ENCODE measurements at places on chromosomes 2 and 18. TPM values are rescaled to one million over a fixed set of nuclear protein-coding genes. Genes with fewer than 3 reads are reported as not detected.

The C2orf92 gene
- 1.2 TPM for total RNA-seq

The ASPRV1 gene
- total RNA-seq, result 0.78 TPM

The ANKRD30B gene
- not detected for total RNA-seq

The IL36A gene
- total RNA-seq, result not detected

The CCDC148 gene
- total RNA-seq, result 1.0 TPM

The PJVK gene
- 1.0 TPM for total RNA-seq

DNA sequence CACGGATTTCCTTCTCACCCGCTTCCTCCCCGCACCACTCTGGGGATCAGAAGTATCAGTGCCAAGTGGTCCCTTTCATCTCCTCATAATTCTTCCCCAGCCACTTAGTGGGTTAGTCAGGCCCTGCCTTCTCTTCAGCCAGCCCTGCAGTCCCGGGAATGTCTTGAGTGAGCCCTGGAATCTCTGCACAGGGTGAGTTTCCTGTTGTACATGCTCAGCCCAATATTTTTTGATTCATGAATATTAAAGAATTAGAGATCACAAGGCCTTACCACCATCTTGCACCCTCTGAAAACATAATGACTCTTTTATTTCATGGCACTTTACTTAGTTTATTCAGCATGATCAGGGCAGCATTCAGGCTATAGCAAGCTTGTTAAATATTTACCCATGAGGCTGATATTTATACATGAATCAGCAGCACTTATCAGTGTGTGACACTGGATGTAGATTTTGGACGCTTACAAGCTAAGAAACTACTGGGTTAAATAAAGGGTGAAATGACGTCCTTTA lies 159.4 kb upstream of the FOSL2 start:
- DNase-seq, result no peak

DNA sequence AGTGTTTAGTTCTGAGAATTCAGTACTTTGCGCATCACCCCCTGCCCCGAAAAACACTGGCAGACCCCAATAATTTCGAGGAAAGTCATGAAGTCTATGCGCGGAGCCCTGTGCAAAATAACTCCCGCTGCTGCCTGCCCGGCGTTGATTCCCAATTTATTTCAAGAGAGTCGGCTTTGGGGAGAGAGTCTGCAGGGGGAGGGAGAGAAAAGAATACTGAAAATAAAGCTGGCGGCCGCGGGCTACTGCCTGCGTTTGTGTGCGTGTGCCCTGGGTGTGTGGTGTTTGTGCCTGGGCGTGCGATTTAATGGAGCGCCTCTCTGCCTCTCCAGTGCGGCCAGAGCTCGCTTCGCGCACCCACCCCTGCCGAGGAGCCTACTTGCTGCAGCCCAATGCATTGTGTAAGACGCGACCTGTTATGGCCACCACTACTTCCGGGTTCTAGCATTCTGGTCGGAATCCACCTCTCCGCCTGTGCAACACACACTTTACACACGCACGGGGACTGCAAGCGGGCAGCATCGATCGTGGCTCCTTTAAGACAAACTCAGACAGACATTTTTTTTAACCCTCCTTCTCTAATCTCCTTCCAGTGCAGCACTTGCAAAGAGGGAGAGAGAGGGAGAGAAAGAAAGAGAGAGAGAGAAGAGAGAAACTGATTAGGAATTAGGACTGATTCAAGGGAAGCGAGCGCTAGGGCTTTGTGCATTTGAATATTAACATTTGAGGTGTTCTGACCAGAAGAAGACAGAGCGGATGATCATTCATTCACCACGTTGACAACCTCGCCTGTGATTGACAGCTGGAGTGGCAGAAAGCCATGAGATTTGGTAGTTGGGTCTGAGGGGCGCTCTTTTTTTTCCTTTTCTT lies at the start of gene MEIS1:
TSS of gene MEIS1 (plus strand) at position 447 of the 870 bp plus-strand sequence. CDS start 732 bp downstream, outside the sequence.
- DNase-seq, result peak; percentile 94

GRCh38 chr2:45119855-45120254 lies 110.6 kb upstream of the SIX2 start:
- DNase-seq, result no peak

DNA sequence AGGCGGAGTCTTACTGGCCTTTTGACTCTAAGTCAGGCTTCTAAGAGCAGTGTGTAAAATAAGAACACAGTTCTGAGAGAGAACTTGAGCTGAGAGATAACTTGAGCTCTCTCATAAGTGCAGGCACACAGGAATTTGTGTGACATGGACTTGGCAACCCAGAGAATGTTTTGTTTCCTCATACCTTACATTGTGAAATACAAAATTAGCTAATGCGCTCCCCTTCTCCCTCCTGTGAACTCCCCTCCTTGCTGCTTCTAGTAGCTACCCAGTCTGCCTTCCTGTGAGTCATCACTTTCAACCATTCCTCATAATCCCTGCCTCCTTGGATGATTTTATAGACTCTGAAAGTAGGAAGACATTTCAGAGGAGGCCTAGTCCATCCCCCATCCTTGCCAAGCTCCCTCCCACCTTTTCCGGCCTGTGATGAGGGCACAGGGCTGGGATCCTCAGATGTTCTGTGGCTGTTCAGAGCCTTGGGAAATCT lies 22.6 kb downstream of the FER1L5 start:
- DNase-seq, result no peak

DNA sequence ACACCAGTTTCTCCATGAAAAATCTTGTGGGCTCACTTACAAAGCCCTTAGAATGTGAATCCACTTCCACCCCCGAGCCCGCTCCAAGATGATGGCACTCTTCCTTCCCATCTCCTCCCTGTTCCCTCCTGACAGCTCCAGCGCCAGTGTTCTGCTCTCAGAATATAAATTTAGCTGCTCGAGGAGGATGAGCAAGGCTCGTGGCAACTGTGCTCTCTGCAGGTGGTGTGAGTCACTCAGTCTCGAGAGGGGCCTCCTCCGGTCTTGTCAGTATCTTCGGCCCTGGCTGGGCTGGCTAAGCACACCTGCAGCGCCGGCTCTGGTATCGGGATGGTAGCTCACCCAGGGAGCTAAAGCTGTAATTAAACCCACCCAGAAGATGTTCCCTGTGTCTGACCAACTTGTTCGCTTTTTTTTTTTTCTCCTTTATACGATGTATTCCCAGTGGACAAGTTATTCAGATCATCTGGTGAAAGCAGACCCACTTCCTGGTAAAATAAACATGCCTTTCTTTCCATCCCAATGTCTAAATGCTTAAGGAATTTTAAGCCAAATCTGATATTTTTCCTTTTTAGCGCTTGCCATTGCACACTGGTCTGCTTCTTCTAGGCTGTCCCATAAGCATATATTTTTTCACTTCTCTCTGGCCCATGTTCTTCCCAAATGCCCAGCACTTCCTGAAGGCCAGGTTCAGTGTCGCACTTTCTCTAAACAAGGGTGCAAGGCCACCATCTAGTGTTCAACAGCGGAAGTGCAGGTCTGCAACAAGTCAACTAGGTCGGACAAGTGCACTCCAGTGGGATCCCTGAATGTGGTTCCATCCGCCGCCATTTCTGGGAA lies 31.4 kb upstream of the YPEL5 start:
- peak; percentile 84 for DNase-seq

- DNase-seq, result no peak
Measured at GRCh38 chr2:10764096-10764785, 42.8 kb downstream of the ATP6V1C2 start.

- no peak for DNase-seq
Measured at GRCh38 chr2:177711483-177712265, 319.1 kb downstream of the AGPS start.

DNA sequence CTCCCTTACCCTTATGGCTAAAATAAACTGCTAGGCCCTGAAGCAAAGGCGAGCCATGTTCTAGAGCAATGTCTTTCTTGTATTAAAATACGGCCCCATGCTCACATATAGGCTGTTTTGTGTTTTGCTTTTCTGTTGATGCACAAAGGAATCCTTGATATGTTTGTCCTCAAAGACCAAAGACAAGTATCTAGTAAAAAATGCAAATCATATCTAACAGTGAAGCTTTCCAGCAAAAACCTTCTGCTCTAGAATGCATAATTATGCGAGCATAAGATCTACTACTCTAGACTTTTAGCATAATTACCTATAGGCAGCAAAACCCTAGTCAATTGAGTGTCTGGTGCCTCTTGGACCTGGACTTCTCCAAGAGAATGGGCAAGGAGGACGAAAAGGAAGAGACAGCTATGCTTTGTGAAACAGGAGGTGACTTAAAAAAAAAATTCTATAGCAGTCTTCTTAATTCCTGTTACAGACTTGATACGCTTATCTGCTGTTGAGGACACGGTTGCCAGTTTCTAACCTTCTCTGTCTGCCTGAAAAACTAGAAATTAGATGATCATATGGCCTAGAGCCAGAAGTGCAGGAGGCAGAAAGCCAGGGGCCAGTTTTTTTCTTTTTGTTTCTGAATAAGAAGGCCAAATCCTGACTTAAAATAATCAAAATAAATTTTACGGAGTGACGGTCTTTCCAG lies 1.5 kb upstream of the AMMECR1L start:
- DNase-seq, result no peak

- DNase-seq, result no peak
Measured at GRCh38 chr2:197613509-197613987, 61.8 kb downstream of the RFTN2 start.

- DNase-seq, result peak; percentile 44
Measured at GRCh38 chr2:150644298-150645067, 157.0 kb upstream of the RND3 start.

DNA sequence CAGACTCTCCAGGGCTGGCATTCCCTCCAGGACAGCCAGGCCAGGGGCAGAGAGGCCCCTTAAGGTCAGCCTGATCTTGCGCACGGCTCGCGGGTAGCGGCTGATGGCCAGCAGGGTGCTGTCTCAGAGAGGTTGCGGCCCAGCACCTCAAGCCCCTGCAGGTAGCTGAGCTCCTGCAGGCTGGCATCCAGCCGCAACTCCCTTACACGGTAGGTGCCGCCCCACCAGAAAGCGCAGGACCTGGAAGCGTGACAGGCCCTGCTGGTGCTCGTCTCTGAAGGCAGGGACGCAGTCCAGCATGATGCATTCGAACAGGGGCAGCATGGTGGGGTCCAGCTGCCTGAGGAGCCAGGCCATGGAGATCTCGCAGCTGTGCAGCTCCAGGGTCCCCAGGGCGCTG lies 38.9 kb downstream of the C1D start:
- no peak for DNase-seq

- DNase-seq, result no peak
Measured at GRCh38 chr2:177281400-177282180, 17.1 kb upstream of the NFE2L2 start.

GRCh38 chr18:57970356-57971095 lies 73.5 kb upstream of the NEDD4L start:
- DNase-seq, result no peak

DNA sequence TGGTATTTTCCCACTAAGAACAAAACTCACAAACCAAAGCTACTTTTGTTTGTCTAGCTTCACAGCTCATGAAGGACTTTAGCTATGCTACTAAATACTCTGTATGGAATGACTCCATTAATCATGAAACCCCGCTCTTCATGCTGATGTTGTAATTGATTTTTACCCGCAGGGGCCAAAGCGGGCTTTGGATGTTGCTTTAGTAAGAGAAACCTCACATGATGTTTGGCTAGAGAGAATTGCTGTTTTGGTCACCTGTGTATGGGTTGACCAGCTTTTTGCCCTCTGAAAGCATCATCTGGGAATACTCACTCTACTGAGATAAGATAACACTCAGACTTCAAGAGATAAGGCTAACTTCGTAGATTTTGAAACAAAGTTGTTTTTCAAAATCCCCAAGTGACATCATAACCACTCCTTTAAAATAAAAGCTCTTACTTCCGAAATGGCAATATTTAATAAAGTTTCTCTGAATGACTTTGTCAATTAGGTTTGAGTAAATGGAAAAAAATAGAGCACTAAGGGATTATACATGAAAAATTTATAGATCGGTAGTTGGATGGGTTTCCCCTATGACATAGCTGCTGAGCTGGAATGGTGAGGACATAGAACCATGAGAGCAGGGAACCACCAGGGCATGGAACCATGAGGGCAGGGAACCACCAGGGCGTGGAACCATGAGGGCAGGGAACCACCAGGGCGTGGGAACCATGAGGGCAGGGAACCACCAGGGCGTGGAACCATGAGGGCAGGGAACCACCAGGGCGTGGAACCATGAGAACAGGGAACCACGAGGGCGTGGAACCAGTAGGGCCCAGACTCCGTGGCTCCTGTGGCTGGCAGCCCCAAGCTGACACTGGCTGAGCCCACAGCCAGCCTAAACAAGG lies 31.9 kb downstream of the ACKR3 start:
- no peak for DNase-seq

GRCh38 chr2:118987886-118988285 lies 45.9 kb downstream of the MARCO start:
- DNase-seq, result no peak

DNA sequence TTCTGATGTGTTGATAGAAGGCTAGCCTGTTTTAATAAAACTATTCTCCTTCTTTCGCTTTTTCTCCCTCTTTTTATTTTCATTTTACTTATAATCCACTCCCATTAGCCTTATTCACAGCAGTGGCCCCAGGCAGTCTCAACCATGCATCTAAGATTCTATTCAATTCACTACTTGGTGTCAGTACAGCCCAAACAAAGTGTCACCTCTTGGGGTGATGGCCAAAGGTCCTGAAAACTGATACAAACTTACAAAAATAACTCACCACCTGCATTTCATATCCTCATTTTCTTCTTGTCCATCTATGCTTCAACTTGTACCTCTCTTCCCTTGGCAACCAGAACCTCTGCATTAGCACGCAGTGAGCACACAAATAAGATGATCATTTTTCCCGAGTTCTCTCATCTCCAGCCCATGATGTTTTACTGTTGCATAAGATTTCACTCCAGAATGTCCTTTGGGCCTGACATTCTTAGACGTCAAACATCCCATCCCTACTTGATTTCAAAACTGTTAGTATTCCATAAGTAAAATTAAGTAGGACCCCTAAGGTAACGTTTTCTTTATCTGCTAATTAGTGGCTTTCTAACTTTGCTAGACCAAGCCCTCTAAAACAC lies 559.3 kb upstream of the TNP1 start:
- DNase-seq, result no peak

DNA sequence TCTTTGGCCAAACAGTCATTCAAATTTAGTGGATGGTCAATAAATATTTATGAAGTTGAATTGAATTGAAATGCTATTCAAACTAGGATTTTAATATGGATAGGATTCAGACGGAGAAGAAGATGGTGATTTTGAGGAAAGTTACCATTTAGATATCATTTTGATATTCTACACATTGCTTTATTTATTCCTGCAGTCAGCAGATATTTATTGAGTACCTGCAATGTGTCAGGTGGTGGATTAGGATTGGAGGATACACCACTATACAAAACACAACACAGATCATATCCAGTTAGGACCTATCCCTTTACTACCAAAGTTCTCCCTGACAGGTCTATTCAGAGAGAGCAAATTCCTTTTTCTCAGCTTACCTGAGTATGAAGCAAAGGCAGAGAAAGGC lies 38.8 kb downstream of the MAPRE2 start:
- no peak for DNase-seq

DNA sequence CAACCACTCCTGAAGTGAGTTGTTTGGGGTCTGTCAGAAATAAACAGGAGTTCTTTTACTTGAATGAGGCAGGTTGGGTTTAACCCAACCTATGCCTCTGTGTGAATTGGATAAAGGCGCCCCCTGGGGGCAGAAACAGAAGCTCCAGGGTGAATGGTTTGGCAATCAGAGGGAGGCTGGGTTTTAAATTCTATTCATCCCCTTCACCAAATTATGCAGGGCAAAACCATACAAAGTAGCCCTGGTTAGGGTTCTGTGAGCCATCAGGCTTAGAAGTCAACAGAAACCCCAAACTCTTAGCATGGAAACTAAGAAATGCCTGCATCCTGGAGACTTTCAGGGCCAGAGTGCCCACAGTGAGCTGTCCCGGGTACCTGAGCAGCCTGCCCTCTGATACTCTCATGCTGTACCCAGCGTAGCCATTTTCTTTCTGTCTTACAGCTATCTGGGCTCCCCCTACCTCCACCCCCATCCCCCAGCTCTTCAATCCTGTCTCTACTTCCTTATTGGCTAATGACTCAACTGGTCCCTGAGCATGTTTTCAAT lies 241.5 kb downstream of the ICOS start:
- peak; percentile 73 for DNase-seq

Data from Right ventricle myocardium superior (tissue), 1 donor.